IMR-90 (cell line): ENCODE measurements at places on chromosomes 5 and 9. TPM values are rescaled to one million over a fixed set of nuclear protein-coding genes. Genes with fewer than 3 reads are reported as not detected.

Gene GARNL3
- 3.9 and 5.0 TPM in 2 replicates for total RNA-seq

Gene DNLZ
- 2.0 and 6.1 TPM in 2 replicates for total RNA-seq

- DNase-seq = no peak
Measured at GRCh38 chr9:89309166-89309565, 1.8 kb upstream of the CKS2 start.

Gene PCDHA1
- under 0.01 TPM in 1 of 2 replicates, not detected in the other for total RNA-seq

GRCh38 chr5:103808464-103809106, 246.0 kb upstream of the NUDT12 start:
- peak; percentile 50 for DNase-seq

GRCh38 chr5:124819201-124819600, 72.8 kb upstream of the ZNF608 start:
- DNase-seq = no peak

Gene HAND1
- not detected in 2 replicates for total RNA-seq

Gene CER1
- not detected in 2 replicates for total RNA-seq

GRCh38 chr9:136061405-136061804, 33.7 kb downstream of the NACC2 start:
- DNase-seq = no peak

- peak; percentile 29 for DNase-seq
Measured at GRCh38 chr9:7802666-7803065, 3.1 kb upstream of the DMAC1 start.

Gene IGFBPL1
- total RNA-seq = under 0.01 TPM in 1 of 2 replicates, not detected in the other

Gene ANKH
- 5.2 and 5.6 TPM in 2 replicates for total RNA-seq
